ENCODE measurements at places on chromosomes 11 and 22.

- no peak for ATAC-seq
Measured at GRCh38 chr22:45521178-45521577, 18.5 kb downstream of the FBLN1 start.

- no peak for ATAC-seq
Measured at GRCh38 chr11:95585069-95585751, 204.4 kb downstream of the FAM76B start.

DNA sequence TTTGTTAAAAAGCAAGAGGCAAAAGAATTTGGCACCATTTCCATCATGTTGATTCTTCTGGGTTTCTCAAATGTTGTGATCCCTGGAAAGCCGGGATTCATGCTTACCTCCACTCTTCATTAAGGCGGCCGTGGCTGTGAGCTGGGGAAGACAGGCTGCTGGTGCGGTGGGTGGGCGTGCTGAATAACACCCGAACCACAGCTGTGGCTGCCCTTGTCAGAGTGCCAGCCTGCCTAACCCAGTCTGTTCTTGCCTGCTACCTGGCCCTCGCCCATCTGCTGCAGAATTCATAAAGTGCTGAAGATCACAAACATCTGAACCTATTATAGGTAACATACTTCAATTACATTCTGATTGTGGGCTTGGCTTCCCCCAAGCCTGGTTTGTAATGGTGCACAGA lies 95.8 kb upstream of the RCN1 start:
- ATAC-seq: no peak

GRCh38 chr22:44971651-44972362 lies 38.0 kb downstream of the PHF21B start:
- no peak for ATAC-seq

GRCh38 chr22:24188705-24189248 lies 7.5 kb downstream of the SUSD2 start:
- ATAC-seq: no peak

DNA sequence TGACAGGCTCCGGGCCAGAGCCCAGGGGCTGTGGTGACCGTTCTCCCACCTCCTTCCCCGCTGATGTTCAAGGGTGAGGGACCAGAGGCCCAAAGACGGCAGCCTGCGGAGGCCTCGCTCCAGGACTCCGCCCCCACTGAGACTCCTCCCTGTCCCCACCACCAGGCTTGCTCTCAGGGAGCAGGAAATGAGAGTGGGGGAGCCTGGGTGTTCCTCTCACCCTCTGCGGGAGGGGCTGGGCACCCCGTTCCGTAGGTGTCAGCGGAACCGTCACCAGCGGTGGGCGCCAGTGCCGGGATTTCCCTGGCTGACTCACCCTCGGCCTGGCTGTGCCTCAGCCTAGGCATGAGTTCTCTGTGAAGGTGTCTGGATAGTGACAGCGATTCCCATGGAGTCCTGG lies 15.7 kb downstream of the DAGLA start:
- ATAC-seq: peak; percentile 81

- ATAC-seq: no peak
Measured at GRCh38 chr22:39907605-39908097, 6.8 kb downstream of the GRAP2 start.

DNA sequence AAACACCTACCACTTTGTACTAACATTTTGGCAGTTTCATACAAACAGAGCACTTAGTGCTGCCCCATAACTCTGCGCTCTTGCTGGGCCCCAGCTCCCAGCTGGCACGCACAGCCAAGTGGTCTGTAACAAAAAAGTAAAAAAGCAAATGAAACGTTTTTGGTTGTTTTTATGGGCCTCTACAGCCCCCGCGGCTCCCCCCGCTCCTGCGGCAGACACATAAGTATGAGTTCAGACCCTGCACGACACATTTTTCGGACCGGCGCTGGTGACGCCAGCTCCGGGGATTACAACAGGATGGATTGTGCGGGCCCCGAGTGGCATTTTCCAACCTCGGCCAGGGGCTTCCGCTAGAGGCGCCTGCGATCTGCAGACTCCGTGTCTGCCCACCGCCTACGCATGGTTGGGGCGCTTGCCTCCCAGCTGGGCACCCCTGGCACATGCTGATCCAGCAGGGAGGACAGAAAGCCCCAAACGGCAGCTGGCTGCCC lies 418.2 kb downstream of the SOX6 start:
- no peak for ATAC-seq
